Lower lobe of right lung (tissue), 2 donors: ENCODE measurements at places on chromosomes 1 and 21. TPM values are rescaled to one million over a fixed set of nuclear protein-coding genes. Genes with fewer than 3 reads are reported as not detected.

GRCh38 chr1:8017495-8018197 lies 8.5 kb downstream of the ERRFI1 start:
- no peak for DNase-seq

PLA2G2C gene
- not detected for total RNA-seq

- no peak for DNase-seq
Observed at GRCh38 chr21:16239659-16240265, 510.0 kb downstream of the USP25 start.

LAPTM5 gene
- 544 TPM for total RNA-seq

DNA sequence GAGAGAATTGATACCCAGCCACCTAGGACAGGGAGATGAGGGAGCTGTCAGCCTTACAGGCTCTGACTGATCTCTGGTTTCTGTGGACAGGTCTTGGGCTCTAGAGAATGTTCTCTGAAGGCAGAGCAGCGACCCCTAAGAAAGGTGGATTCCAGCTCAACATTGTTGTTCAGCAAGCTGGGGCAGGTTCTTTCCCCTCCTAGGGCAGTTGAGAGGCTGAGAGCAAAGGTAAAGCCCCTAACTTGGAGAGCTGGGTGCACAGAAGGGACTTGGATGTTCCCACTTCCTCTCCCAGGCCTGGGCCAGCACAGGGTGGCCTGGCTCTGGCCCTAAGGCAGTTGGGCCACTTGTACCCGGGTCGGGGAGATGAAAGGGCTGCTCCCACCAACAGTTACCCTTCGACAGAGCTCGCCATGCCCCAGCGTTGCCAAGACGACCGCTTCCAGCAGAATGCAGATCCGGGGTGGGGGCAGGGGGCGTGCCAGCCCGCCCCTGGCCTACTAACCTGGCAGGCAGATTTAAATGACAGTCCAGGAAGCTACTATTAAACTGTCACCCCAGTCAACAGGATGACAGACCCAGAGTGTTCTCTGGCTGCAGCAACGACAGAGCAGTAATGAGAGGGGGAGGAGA lies 31.6 kb downstream of the LRP8 start:
- DNase-seq = peak; percentile 60

DNA sequence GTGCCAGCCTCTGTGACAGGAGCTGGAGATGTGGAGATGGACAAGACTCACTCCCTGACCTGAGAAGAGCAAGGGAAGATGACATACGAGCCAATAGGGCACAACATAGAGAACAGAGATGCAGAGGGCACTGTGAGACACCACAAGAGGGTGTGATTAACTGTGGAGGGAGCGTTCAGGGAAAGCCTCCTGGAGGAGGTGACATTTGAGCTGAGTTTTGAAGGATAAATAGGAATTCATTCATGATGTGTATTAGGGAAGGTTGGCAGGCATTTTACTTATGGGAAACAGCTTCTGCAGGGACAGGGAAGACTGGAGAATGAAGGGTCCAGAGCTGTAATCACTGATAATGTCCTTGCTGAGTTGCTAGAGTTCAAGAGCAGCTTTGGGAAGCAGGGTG lies 25.0 kb upstream of the TENT5C start:
- DNase-seq = no peak

DNA sequence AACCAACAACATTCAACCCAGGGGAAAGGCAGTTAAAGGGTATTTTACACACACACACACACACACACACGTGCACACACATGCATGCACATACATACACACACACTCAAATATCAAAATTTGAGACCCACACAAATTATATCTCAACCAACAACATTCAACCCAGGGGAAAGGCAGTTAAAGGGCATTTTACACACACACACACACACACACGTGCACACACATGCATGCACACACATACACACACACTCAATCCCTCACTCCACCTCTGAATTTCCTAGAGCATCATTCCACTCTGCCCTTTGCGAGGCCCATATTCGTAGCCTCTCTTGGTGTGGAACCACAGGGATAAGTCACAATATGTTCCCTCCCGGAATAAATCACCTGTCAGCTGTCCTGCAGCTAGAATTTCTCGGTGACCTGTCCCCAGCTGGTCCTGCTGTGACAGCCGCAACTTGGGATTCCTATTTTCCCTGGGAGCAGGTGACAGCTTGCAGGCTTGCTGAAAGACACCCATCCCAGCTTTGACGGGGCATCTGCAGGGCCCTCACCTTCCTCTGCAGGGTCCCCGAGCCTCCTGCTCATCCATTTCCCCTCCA lies 122.7 kb downstream of the PSMG1 start:
- no peak for DNase-seq

- no peak for DNase-seq
Observed at GRCh38 chr1:25844536-25845337, 14.5 kb downstream of the AUNIP start.

DNA sequence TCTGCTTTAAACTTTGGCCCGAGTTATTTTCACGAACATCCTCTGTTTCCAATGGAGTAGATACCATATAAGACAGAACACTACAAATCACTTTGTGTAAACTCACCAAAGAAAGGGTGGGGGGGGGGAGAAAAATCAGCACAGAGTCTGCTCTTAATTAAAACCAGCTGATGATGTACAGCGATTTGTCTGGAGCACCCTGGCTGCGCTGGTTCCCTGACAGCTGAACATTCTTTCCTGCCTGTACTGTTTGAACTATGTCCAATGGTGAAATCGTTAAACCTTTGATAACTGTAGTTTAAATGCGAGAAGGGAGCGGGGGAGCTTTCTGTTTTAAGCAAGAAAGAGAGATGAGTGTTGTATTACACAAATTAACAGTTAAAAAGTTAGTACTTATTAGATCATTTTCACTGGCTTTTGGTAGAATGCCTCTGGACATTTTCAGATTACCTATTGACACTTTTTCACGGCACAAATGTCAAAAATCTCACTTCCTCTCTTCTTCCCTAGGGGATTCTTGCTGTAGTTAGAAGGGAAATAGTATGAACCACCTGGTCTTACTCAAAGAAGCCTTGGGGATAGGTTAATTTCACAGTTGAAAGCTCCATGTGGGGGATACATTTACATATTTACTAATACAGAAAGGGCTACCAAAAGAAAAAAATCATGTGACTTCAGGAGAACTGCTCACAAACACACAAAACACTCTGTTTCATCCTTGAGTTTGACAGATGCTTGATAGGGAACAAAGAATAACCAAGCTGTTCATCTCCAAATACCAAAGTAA lies 140.2 kb upstream of the RUNX1 start:
- DNase-seq = no peak

- DNase-seq = no peak
Observed at GRCh38 chr1:4697801-4698200, 43.4 kb downstream of the AJAP1 start.

UBAP2L gene
- total RNA-seq = 142 TPM

DNA sequence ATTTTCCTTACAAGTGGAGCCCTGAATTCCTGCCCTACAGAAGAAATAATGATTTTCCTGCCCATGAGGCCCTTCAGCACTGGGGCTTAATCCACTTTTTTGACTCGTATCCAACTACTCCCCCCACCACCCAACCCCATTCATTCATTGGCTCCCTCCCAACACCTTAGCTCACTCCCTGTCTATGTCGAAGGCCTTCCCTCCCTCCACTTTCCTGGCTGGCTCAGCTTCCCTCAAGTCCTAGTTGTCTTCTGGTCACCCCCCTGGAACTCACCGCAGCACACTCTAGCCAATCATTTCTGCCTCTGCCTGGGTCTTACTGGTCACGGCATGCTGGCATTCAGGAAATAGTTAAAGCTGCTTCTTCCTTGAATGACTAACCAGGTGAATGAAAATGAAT lies 118.9 kb downstream of the PGBD5 start:
- no peak for DNase-seq

KIF21B gene
- total RNA-seq = 4.7 TPM

SLC22A15 gene
- total RNA-seq = 26.8 TPM

- no peak for DNase-seq
Observed at GRCh38 chr1:9992910-9993309, 4.1 kb upstream of the RBP7 start.

FCRL5 gene
- 1.2 TPM for total RNA-seq

GRCh38 chr1:213269829-213270228 lies 218.8 kb downstream of the RPS6KC1 start:
- no peak for DNase-seq

IL20 gene
- total RNA-seq = not detected

DNA sequence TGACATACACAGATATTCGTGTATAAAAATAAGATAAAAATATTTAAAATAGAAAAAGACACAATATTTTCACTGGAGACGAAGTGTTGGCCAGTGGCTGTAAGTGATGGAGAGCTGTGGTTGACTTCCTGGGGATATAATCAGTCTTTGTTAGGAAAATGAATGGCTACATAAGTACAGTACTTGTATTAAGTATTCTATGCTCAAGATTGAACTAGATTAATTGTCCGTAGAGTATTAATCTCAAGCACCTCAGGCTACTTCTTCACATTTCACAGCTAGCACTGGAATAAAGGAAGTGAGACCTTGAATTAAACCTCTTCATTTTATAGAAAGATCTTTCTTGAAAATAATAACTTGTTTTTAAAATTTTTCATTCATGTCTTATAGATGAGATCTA lies 39.0 kb upstream of the RGS5 start:
- DNase-seq = no peak

GRCh38 chr21:44724926-44725325 lies 13.6 kb upstream of the TSPEAR start:
- DNase-seq = no peak

DNA sequence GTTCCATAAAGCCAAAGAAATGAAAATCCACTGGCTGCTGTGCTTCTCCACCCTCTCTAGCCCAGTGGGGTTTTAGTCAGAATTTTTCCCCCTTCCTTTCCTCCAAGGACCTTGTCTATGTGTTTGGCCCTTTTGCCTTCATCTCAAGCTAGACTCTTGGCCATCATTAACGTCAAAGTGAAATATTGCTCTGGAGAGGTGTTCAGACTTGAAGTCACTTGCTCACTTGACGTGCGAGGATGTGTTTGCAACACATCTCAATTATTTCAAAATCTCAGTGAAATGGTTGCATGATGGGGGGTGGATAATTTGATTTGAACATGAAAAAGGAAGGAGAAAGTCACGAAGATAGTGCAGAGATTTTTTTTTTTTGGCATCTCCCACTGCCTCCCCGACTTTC lies 13.6 kb downstream of the EVA1C start:
- no peak for DNase-seq

AMPD1 gene
- 0.21 TPM for total RNA-seq

DNA sequence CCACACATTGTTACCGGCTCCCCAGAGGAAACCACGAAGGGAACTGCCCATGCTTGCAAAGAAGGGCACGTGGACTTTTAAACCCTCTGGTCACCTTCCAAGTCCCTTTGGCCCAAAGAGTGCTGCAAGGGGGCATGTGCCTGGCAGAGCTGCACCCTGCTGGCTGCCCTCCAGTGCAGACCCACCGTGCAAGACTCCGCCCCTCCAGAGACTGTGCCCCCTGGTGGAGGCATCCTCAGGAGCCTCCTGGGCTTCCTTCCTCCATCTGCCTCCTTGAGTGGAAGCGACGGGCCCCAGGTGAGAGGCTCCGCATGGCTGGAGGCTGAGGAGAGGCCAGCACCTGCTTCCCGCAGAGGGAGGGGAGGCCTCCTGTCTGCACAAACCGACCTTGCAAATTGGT lies 100.6 kb downstream of the CRYAA start:
- peak; percentile 43 for DNase-seq
